ENCODE measurements at places on chromosomes 4 and X. TPM values are rescaled to one million over a fixed set of nuclear protein-coding genes. Genes with fewer than 3 reads are reported as not detected.

TXK gene
- total RNA-seq: 0.23 TPM

ATP1B4 gene
- not detected for total RNA-seq

DUX4 gene
- not detected for total RNA-seq

RP2 gene
- 34.2 TPM for total RNA-seq

CYSLTR1 gene
- not detected for total RNA-seq

BCAP31 gene
- 321 TPM for total RNA-seq

PAPSS1 gene
- total RNA-seq: 58.6 TPM

DAPP1 gene
- not detected for total RNA-seq

ZNF157 gene
- 0.17 TPM for total RNA-seq

HSFX3 gene
- total RNA-seq: not detected

AWAT2 gene
- 1.2 TPM for total RNA-seq

ADAMTS3 gene
- total RNA-seq: 0.68 TPM

POU4F2 gene
- not detected for total RNA-seq

WAS gene
- 0.09 TPM for total RNA-seq

FHIP1A gene
- 0.17 TPM for total RNA-seq

TRO gene
- 4.4 TPM for total RNA-seq

P2RY8 gene
- total RNA-seq: 0.17 TPM

ACOX3 gene
- 29.3 TPM for total RNA-seq

ARHGAP24 gene
- total RNA-seq: 37.9 TPM

SHOX gene
- total RNA-seq: not detected

MAGEA1 gene
- not detected for total RNA-seq

HS3ST1 gene
- 0.17 TPM for total RNA-seq

TNMD gene
- total RNA-seq: not detected

SOWAHB gene
- under 0.01 TPM for total RNA-seq

GAGE12F gene
- total RNA-seq: not detected

SNCA gene
- 140 TPM for total RNA-seq

TRAM1L1 gene
- total RNA-seq: 0.17 TPM

MTMR8 gene
- 0.84 TPM for total RNA-seq

GRIA3 gene
- total RNA-seq: not detected

MCF2 gene
- total RNA-seq: not detected

POU3F4 gene
- total RNA-seq: not detected

SLC26A1 gene
- total RNA-seq: 0.19 TPM

SRP72 gene
- 128 TPM for total RNA-seq

SLC16A2 gene
- 0.70 TPM for total RNA-seq

SSX2B gene
- not detected for total RNA-seq

QRFPR gene
- total RNA-seq: not detected

SLC6A14 gene
- not detected for total RNA-seq

ATRX gene
- total RNA-seq: 101 TPM

UGT2A1 gene
- 0.05 TPM for total RNA-seq

SUPT20HL2 gene
- not detected for total RNA-seq

ACE2 gene
- under 0.01 TPM for total RNA-seq

CMC4 gene
- total RNA-seq: 11.7 TPM

GPR82 gene
- not detected for total RNA-seq

AIFM1 gene
- 26.6 TPM for total RNA-seq

HERC5 gene
- total RNA-seq: 6.7 TPM

FAM53A gene
- 1.1 TPM for total RNA-seq

VCX gene
- total RNA-seq: not detected

HHIP gene
- total RNA-seq: 191 TPM

CT47A7 gene
- total RNA-seq: not detected

SPANXB1 gene
- not detected for total RNA-seq

NWD2 gene
- total RNA-seq: not detected

FRMD7 gene
- total RNA-seq: not detected

GAGE12D gene
- not detected for total RNA-seq

Data from dermis blood vessel endothelial cell (primary cell).